ENCODE measurements at places on chromosomes 13 and 19. TPM values are rescaled to one million over a fixed set of nuclear protein-coding genes. Genes with fewer than 3 reads are reported as not detected.

Gene EDDM13
- 3.8 TPM for polyA plus RNA-seq

Gene ZNF610
- 0.40 TPM for polyA plus RNA-seq

Gene KLK4
- not detected for polyA plus RNA-seq

Gene GRK1
- not detected for polyA plus RNA-seq

Gene ZNF555
- polyA plus RNA-seq = 2.1 TPM

Gene NCCRP1
- polyA plus RNA-seq = 0.84 TPM

Gene MISP
- 13.8 TPM for polyA plus RNA-seq

- DNase-seq = peak; percentile 26
These were observed 764 bp downstream of the MIR17HG start for GRCh38 chr13:91347996-91348905.

GRCh38 chr19:36999313-36999712 is 78.9 kb upstream of the ZNF420 start:
- no peak for DNase-seq

- no peak for DNase-seq
These were observed 29.2 kb downstream of the PIP5K1C start for GRCh38 chr19:3670796-3671679.

DNA sequence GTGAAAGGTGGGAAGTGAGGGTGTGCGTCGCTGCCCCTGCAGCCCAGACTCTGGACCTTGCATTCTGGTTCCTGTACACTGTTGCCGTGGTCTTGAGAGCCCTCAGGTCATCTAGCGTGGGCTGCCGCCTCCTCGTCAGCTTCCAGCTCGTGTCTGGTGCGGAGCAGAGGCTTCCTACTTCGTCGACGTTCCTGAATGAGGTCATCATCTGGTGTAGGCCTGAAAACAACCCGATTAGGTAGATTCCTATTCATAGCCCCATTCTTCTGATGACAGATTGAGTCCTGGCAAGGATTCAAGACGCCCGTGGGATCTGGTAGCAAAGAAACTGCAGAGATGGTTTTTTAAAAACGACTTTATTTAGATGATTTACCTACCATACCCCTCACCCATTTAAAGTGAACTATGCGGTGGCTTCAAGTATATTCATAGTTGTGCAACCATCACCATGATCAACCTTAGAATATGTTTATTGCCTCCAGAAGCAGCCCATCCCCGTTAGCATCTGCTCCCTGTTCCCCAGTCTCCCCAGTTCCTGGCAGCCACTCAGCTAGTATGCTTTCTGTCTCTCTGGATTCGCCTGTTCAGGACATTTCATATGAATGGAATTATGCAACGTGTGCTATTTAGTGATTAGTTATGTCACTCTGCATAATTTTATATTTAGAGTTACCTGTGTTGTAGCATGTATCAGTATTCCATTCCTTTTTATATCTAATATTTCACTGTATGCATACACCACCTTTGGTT is 13.8 kb downstream of the NAXD start:
- no peak for DNase-seq

DNA sequence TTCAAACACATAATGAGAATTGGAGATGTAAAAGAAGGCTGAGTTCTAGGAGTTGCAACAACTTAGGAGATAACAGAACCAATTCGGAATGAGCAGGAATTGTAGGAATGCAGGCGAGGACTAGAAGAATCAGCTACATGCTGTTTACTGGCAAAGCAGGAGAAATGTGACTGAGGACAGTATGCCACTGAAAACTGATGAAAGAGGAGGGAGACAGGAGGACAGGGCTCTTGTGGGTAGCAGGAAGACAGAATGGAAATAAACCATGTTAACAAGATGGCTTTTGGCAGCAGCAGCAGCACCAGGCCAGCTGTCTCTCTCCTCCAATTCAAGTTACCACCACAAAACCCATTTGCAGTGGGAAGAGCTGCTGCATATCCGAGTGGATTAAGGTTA is 91.0 kb upstream of the SLC15A1 start:
- DNase-seq = no peak

DNA sequence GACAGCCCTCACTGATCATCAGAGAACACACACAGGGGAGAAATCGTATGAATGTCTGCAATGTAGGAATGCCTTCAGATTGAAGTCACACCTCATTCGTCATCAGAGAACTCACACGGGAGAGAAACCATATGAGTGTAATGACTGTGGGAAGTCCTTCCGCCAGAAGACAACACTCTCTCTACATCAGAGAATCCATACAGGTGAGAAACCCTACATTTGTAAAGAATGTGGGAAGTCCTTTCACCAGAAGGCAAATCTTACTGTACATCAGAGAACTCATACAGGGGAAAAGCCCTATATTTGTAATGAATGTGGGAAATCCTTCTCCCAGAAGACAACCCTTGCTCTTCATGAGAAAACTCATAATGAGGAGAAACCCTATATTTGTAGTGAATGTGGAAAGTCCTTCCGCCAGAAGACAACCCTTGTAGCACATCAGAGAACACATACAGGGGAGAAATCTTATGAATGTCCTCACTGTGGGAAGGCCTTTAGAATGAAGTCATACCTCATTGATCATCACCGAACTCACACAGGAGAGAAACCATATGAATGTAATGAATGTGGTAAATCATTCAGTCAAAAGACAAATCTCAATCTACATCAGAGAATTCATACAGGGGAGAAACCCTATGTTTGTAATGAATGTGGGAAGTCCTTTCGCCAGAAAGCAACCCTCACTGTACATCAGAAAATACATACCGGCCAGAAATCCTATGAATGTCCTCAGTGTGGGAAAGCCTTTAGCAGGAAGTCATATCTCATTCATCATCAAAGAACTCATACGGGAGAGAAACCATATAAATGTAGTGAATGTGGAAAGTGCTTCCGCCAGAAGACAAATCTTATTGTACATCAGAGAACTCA is 32.5 kb downstream of the ZNF567 start:
- DNase-seq = peak; percentile 16
